ENCODE measurements at places on chromosomes 1 and 21. TPM values are rescaled to one million over a fixed set of nuclear protein-coding genes. Genes with fewer than 3 reads are reported as not detected.

AKT3 gene
- total RNA-seq, result 62.2 TPM

ELF3 gene
- total RNA-seq, result 0.38 TPM

VWA5B1 gene
- total RNA-seq, result not detected

ANGPTL7 gene
- total RNA-seq, result 11.9 TPM

GPBP1L1 gene
- total RNA-seq, result 85.3 TPM

RXRG gene
- total RNA-seq, result not detected

OR2G6 gene
- total RNA-seq, result not detected

PLD5 gene
- not detected for total RNA-seq

GBP7 gene
- not detected for total RNA-seq

SLAMF6 gene
- total RNA-seq, result 7.0 TPM

TRIM67 gene
- total RNA-seq, result 1.3 TPM

KRTAP7-1 gene
- total RNA-seq, result not detected

NCMAP gene
- not detected for total RNA-seq

KPRP gene
- total RNA-seq, result not detected

Measured in subcutaneous adipose tissue (tissue), 4 donors.